ENCODE measurements at places on chromosomes 2 and 18.
A peak's percentile ranks its signal among the peaks of the same experiment; 100 is the strongest.

- no peak for DNase-seq
Measured at GRCh38 chr2:178775975-178776374, 31.2 kb downstream of the TTN start.

GRCh38 chr2:237210763-237211162 is 125.1 kb downstream of the COPS8 start:
- no peak for DNase-seq

DNA sequence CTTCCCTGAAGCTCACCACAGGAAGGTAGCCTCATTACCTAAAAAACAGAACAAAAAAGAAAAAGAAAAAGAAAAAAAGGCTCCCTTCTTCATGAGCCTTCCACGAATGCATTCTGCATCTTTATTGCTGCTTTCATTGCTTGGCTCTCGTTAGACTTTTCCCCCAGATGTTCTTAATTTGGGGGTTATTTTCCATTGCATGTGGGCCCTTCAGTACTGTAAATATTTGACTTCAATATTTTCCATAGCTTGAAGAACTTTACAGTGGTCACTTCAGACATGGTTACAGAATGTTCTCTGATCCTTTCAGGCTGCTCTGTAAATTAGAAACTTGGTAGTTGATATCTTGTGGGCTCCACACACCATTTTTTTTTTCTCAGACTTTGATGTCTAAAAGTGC is 65.6 kb upstream of the COPS8 start:
- DNase-seq = no peak

GRCh38 chr2:86453836-86454235 is 12.7 kb downstream of the KDM3A start:
- DNase-seq = no peak

DNA sequence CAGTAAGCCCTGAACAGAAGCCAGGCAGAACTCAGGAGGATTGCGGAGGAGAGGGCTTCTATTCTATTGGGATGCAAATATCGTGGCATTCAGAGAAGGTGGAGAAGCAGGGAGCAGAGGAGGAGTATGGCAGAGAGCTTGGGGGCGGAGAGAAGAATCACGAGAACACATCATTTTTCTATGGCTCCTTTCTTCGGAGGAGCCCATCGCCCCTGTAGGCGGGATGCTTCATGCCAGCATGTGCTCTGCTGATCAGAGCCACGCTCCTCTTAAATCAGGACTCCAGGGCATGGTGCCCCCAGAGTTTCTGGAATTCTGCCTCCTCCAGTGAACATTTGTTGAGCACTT is 71.1 kb downstream of the CIB4 start:
- DNase-seq = no peak

DNA sequence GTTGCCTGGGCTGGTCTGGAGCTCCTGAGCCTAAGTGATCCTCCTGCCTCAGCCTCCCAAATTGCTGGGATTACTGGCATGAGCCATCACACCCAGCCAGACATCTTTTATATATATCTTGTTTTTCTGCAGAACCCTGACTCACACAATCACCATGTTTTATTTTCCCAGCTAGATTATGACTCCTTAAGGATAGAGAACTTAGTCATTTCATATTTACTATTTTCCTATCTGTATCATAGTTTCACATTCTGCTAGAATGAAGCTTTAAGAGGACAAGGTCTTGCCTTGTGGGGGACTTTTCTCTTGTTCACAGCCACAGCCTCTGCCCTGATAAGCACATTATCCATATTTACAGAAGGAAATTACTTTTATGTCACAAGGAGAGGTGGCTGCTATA is 73.9 kb downstream of the LBH start:
- DNase-seq = no peak

- DNase-seq = no peak
Measured at GRCh38 chr2:63736354-63736753, 105.3 kb upstream of the UGP2 start.

DNA sequence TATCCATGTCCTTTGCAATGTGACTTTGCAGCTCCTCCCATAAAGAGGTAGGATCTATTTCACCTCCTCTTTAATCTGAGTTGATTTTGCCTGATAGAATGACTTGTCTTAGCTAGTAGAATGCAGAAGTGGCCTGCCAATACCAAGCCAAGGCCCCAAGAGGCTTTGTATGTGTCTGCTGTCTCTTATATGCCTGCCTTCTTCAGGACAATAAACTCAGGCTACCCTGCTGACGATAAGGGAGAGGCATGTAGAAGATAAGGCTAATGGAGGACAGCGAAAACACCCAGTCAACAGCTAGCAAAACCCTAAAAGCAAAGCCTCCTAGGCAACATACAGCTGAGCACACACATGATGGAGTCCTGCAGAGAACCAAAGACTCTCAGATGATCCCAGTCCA is 1.8 kb upstream of the ZC3H8 start:
- DNase-seq = no peak

DNA sequence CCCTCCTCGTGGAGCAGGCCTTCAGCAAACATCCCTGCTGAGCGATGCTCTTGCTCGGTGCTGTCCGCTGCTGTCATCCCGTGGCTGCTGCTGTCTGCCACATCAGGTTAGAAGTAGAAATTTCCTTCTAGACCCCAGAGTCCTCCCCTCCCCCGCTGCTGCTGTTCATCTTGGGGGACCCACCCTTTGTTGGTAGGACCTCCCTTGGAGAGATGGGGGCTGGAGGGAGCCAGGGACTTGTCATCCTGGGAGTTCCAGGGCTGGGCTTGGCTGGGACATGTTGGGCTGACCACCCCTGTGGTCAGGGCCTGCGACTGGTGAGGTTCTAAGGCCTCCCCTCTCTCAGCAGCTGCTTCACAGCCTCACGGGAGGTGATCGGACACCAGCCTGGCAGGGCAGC is 122.4 kb downstream of the PRKCE start:
- DNase-seq = no peak

GRCh38 chr18:58924473-58924872 is 59.8 kb downstream of the ZNF532 start:
- no peak for DNase-seq

- no peak for DNase-seq
Measured at GRCh38 chr2:74873012-74873665, 39.2 kb downstream of the HK2 start.

DNA sequence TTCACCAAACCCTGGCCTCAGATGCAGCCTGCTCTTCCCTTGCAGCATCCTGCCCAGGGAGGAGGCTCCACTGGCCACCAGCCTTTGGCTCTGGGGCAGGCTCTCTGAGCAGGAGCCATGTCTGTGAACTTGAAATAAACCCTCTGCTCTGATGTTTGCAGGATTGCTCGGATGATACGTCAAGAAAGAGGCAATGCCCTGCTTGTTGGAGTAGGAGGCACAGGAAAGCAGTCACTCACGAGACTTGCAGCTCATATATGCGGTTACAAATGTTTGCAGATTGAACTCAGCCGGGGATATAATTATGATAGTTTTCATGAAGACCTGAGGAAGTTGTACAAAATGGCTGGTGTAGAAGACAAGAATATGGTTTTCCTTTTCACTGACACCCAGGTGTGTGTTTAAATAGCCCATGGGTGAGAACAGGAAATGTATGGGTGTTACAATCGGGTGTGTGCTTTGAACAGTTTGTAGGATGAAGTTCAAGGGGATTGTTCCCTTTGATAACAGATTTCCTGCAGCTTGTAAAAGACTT is 177.9 kb downstream of the DNAH6 start:
- no peak for DNase-seq

DNA sequence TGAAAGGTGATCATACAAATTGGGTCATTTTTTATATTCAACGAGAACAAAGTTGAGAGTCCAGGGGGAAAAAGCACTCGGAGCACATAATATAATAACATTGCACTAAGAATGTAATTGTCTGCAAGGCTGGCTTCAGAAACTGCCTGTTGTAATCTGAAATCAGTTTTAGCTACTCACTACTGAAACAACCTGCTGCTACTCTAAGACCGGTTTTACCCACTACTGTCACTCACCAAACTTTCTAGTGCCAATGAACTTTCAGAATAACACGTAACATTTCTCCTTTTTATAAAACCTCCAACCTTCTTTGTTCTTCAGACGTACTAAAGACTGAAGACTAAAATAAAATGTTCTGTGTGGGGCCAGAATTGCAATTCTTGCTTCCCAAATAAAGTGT is 11.5 kb upstream of the CYB5A start:
- DNase-seq = no peak

DNA sequence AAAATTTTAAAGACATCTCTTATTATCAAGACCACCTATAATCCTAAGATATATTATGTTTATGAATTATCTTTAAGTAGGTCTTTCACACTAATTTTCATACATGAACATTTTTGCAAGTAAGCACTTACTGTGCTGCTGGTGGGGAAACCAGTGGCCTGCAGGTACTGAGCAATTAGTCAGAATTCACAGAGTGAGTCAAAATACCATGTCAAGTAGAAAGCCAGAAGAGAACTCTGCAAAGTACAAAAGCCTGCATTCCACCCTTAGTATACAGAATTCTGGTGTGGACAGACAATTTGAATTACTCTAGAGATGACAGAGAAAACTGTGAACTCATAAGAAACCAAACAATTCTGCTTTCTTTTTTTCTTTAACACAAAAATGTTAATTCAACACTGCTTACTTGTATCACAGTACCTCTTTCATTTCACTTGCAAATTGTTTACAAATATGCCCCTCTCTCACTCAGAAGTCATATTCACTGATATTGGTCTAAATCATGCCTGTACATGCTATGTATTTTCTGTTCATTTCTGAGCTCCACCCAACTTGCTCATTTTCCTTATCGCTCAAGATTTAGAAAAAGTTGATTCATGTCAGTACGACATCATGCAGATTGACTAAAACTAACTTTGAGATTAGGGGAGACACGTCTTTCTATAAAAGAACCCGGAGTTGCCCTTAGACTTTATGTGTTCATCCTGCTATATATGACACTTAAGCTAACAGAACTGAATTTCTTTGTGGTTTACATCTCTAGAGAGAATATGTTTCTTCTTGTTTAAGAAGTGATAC is 182.9 kb downstream of the IKZF2 start:
- DNase-seq = no peak

GRCh38 chr2:62968168-62968567 is 82.5 kb upstream of the OTX1 start:
- no peak for DNase-seq

DNA sequence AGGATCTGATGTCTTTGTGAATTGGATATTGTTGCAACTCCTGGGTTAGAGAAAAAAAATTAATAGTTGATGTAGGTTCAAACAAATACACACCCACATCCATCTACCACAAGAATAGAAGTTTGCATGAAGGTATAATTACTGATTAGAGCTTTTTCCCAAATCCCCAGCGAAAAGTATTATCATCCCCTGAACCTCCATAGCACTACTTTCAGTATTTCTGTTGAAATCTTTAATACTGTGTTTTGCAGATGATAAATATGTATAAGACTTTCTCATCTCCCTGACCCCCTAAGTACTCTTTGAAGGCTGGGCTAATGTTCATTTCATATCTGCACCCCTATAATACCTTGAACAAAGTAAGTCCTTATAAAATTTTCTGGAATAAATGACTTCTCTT is 6.4 kb downstream of the FN1 start:
- DNase-seq = no peak

- no peak for DNase-seq
Measured at GRCh38 chr18:37662546-37663339, 97.1 kb upstream of the CELF4 start.

- DNase-seq = no peak
Measured at GRCh38 chr2:15920696-15921095, 19.7 kb upstream of the MYCN start.

DNA sequence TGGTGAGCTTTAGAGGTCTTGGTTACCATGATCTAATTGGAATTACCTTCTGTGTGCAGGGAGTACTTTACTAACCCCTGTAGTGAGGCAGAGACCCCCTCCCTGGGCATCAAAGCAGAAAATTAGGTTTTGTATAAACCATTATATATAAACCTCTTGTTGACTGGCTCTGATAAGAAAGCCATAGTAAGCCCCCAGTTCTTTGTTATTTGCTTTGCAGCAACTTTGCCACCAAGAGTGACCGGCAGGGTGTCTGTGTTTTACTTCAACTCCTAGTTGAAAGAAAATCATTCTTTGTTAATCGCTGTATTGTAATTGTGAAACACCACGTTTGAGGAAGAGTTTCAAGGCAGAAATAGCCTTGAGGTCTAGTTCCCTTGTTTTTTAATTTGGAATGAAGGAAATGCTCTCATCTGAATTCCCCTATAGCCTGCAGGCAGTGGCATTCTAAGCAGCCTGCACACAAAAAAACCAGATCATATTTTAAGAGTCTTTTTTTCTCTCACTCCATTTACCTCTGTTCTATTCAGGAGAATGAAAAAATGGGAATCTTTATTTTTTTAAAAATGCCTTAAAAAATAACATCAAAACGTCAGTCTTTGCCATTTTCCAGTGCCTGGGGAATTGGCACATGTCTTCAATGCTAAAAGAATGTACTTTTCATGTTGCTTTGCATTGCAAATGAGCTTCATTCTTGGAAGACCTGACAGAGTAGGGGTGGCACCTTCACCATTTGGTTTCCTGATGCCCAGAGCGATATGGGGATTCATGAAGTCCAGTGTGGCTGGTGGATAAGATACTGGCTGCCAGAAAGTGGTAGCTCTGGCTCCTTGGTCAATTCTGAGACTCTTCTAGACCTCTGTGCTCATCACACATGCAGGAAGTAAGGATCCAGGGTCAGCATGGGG is 338.1 kb downstream of the SLC4A3 start:
- DNase-seq = no peak

DNA sequence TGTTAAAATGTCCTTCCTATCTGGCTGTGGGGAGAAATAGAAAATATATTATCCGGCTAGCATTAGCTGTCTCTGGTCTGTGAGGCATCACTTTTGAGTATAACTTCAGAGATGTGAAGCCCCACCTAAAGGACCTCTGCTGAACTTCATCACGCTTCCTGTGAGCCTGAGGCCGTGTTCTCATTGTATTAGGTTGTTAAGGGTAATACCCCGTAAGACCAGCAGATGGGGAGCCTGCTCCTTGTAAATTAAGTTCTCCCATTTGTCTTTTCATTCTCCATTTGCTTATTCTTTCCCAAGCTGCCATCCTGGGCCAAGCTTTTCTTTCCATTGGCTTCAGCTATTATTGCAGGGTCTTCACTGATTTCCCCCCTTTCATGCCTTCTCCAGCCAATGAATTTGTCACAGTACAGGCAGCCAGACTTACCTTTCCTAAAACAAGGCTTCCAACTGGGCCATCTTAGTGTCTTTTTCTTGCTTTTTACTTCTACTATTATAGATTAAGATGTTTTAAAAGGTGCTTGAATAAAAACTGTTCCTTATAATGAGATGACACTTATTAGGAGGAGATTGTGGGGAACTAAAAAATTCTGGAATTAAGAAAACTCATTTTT is 12.4 kb downstream of the NIF3L1 start:
- peak; percentile 91 for DNase-seq

- no peak for DNase-seq
Measured at GRCh38 chr2:233400341-233400740, 46.0 kb downstream of the DGKD start.
